ENCODE measurements at places on chromosomes 1 and 21.

- DNase-seq, result no peak
Observed at GRCh38 chr1:172764378-172764777, 105.5 kb downstream of the FASLG start.

GRCh38 chr1:216285052-216285451, 138.2 kb downstream of the USH2A start:
- no peak for DNase-seq

GRCh38 chr1:180415985-180416633, 86.3 kb downstream of the ACBD6 start:
- no peak for DNase-seq

DNA sequence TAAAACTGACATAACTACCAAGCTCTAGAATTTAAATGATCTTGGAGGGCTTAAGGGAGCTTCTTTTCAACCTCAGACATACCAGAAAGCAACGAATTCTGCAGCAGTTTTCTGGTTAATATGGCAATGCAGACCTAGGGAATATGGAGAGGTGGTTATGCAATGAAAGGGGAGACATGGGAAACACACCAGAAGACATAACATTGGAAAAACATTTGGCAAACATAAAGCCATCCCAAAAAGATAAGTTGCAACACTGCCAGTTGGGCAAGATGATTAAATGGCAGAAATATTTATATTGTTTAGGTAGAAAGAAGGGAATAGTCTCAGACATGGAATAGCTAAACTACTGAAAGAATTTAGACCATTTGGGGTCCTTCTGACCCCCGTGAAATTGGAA, 104.5 kb downstream of the KCNJ6 start:
- no peak for DNase-seq

Measured in suprapubic skin (tissue), 4 donors.